Aorta (tissue), 5 donors: ENCODE measurements at places on chromosomes 16 and 17. TPM values are rescaled to one million over a fixed set of nuclear protein-coding genes. Genes with fewer than 3 reads are reported as not detected.

- H3K4me1 ChIP-seq = peaks cover 2% of the 10 kb centered on the region
- no peaks in the 10 kb centered on the region for H3K27me3 ChIP-seq
- no peak for DNase-seq
- H3K4me3 ChIP-seq = no peak overlapping the region
Measured at GRCh38 chr16:53781023-53781605, 77.2 kb downstream of the FTO start.

GRCh38 chr17:12388226-12388625 lies 277.5 kb upstream of the MYOCD start:
- no peak for DNase-seq
- H3K36me3 ChIP-seq = no peaks in the 10 kb centered on the region
- no peak overlapping the region for H3K27ac ChIP-seq

GRCh38 chr16:56116577-56116964 lies 74.7 kb upstream of the GNAO1 start:
- DNase-seq = no peak
- no peaks in the 10 kb centered on the region for H3K4me1 ChIP-seq
- no peaks in the 10 kb centered on the region for H3K36me3 ChIP-seq
- H3K27me3 ChIP-seq = no peaks in the 10 kb centered on the region
- H3K27ac ChIP-seq = no peak overlapping the region

DNA sequence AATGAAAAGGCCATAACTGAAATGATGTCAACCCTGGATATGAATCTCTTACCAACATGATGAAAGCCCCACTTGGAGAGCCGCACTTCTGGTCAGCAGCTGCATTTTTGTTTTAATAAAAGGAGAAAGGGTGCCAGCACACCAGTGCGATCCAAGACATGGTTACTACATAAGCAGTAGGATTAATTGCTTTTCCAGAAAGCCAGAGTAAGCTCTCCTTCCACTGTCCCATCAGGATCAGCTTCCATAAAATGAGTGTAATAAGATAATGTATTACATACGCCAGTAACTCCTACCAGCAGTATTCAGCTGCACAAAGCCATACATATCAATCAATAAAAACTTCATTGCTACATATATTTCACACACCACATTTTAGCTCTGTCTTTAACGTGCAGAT lies 26.3 kb upstream of the NACA2 start:
- no peaks in the 10 kb centered on the region for H3K27me3 ChIP-seq
- no peaks in the 10 kb centered on the region for H3K4me1 ChIP-seq
- no peaks in the 10 kb centered on the region for H3K36me3 ChIP-seq
- H3K27ac ChIP-seq = no peak overlapping the region

GRCh38 chr17:57288773-57289121 lies 32.4 kb downstream of the MSI2 start:
- no peak for DNase-seq
- H3K4me3 ChIP-seq = no peak overlapping the region
- H3K4me1 ChIP-seq = no peaks in the 10 kb centered on the region

- no peak for DNase-seq
- H3K4me3 ChIP-seq = no peak overlapping the region
- H3K27ac ChIP-seq = no peak overlapping the region
- H3K4me1 ChIP-seq = no peaks in the 10 kb centered on the region
- H3K27me3 ChIP-seq = no peaks in the 10 kb centered on the region
- H3K36me3 ChIP-seq = no peaks in the 10 kb centered on the region
Measured at GRCh38 chr17:40020146-40020545, 4.9 kb downstream of the CSF3 start.

GRCh38 chr17:73293480-73293911 lies 18.3 kb downstream of the CDC42EP4 start:
- no peak overlapping the region for H3K4me3 ChIP-seq
- peak; percentile 89 for DNase-seq
- H3K27me3 ChIP-seq = no peaks in the 10 kb centered on the region
- H3K27ac ChIP-seq = peak overlapping the region; percentile 92

- H3K36me3 ChIP-seq = no peaks in the 10 kb centered on the region
- no peak overlapping the region for H3K4me3 ChIP-seq
- H3K27me3 ChIP-seq = no peaks in the 10 kb centered on the region
- H3K27ac ChIP-seq = no peak overlapping the region
- H3K4me1 ChIP-seq = no peaks in the 10 kb centered on the region
- no peak for DNase-seq
Measured at GRCh38 chr16:74577882-74578366, 29.0 kb downstream of the GLG1 start.

DNA sequence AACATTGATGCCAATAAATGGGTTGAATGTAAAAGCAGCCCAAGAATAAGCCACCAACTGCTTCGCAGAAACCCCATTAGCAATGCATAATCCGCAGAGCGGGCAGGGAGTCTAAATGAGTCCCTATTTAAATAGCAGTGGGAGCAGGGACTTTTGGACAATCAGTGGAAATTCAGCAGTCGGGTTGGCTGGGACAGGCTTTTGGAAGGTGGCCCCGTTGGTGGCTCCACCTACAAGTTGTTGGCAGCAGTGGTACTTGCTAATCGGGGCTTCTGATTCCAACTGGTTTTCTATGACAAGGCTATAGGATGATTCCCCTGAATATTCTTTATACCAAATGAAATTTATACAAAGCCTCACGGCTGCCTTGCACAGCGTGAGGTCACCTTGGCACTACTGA lies 86.3 kb downstream of the WDR59 start:
- H3K4me3 ChIP-seq = no peak overlapping the region
- H3K27ac ChIP-seq = no peak overlapping the region
- no peaks in the 10 kb centered on the region for H3K4me1 ChIP-seq
- no peak for DNase-seq

DNA sequence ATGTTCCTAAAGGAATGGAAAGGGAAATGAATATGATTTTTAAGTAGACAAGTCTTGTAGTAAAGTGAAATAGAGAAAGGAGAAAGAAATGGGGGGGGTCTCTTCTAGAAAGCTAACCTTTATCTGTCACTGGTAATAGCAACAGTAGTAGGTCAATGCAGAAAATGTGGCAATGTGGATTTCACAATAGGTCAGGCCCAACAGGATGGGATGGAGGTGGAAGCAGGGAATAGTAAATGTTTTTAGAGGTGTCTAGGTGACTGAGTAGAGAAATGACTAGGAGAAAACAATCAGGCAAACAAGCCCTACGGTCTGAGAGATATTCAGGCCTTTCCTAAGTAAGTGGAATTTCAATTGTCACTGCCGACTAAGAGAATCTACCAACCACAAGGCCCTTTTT lies 6.0 kb upstream of the RSKR start:
- no peak for DNase-seq
- H3K27ac ChIP-seq = no peak overlapping the region
- no peak overlapping the region for H3K4me3 ChIP-seq
- no peaks in the 10 kb centered on the region for H3K27me3 ChIP-seq

DNA sequence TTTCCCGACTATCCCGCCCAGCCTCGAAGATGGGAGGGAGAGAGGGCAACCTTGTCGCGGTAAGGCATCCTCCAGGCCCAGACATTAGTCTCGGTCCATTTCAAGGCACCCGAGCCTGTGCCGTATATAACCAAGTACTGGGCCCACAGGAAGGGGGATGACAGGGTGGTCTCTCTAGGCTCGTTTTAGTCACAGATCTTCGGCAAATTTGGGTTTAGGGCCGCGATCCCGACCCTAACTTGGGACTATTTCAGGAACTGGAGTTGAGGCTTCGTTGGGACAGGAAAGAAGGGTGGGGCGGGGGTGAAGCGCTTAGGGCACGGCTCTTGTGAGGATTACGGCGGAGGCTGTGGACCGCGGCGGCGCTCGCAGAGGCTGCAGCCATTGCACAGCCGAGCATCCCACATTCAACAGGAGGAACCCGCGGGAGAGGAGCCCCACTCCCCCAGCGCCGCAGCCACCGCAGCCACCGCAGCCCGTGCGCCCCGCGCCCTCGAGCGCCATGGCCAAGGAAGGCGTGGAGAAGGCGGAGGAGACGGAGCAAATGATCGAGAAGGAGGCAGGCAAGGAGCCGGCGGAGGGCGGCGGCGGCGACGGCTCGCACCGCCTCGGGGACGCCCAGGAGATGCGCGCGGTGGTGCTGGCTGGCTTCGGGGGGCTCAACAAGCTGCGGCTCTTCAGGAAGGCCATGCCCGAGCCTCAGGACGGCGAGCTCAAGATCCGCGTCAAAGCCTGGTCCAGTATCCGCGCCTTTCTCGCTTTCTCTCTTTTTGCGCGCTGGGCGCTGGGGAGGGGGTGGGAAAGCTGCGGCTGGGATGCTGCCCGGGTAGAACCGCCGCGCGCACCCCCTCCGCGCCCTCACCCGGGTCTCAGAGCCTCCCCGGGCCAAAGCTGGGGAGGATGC lies at the start of gene VAT1L:
Gene VAT1L, plus strand, starts transcription at position 384 of the 904 bp plus-strand sequence. Its CDS starts 119 bp downstream, at position 503.
- peak; percentile 52 for DNase-seq
- peak within 1 kb of the TSS; percentile 63 for H3K4me3 ChIP-seq
- no peaks in the 10 kb centered on the region for H3K27me3 ChIP-seq
- no peaks in the 10 kb centered on the region for H3K4me1 ChIP-seq
- H3K27ac ChIP-seq = no peak within 1 kb of the TSS

DNA sequence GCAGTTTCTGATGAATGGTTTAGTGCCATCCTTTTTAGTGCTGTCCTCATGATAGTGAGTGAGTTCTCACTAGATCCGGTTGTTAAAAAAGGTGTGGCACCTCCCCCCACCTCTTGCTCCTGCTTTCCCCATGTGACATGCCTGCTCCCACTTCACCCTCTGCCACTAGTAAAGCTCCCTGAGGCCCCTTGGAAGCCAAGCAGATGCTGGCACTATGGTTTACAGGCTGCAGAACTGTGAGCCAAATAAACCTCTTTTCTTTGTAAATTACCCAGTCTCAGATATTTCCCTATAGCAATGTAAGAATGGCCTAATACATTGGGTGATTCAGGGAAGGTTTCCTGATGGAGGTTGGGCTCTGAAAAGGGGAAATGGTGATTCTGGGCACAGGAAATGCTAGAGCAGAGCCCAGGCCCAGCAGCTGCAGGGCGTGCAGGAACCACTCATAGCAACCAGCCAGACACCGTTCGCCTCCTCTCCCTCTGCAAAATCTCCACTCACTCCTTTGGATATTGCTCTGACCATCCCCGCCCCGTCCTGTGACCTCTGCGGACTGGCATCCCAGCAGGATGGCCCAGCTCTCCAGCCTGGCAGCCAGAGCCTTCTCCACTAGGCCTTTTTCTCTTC lies 2.6 kb upstream of the ADORA2B start:
- no peaks in the 10 kb centered on the region for H3K36me3 ChIP-seq
- no peak overlapping the region for H3K27ac ChIP-seq
- H3K27me3 ChIP-seq = no peaks in the 10 kb centered on the region

- H3K36me3 ChIP-seq = no peaks in the 10 kb centered on the region
- H3K27me3 ChIP-seq = no peaks in the 10 kb centered on the region
- DNase-seq = no peak
- no peak overlapping the region for H3K4me3 ChIP-seq
- no peaks in the 10 kb centered on the region for H3K4me1 ChIP-seq
Measured at GRCh38 chr16:77963185-77964044, 58.9 kb upstream of the CLEC3A start.

- H3K27ac ChIP-seq = no peak overlapping the region
- H3K27me3 ChIP-seq = no peaks in the 10 kb centered on the region
- H3K36me3 ChIP-seq = no peaks in the 10 kb centered on the region
- no peaks in the 10 kb centered on the region for H3K4me1 ChIP-seq
- DNase-seq = no peak
- H3K4me3 ChIP-seq = no peak overlapping the region
Measured at GRCh38 chr17:64015447-64015846, 5.0 kb downstream of the ICAM2 start.

GRCh38 chr16:12583237-12583897 lies 220.3 kb downstream of the CPPED1 start:
- no peaks in the 10 kb centered on the region for H3K36me3 ChIP-seq
- no peaks in the 10 kb centered on the region for H3K27me3 ChIP-seq
- DNase-seq = no peak
- H3K27ac ChIP-seq = no peak overlapping the region

GRCh38 chr16:56048425-56049105 lies 142.7 kb upstream of the GNAO1 start:
- H3K27me3 ChIP-seq = no peaks in the 10 kb centered on the region
- no peak for DNase-seq
- H3K27ac ChIP-seq = no peak overlapping the region
- H3K4me3 ChIP-seq = no peak overlapping the region

- H3K4me3 ChIP-seq = no peak overlapping the region
- no peaks in the 10 kb centered on the region for H3K27me3 ChIP-seq
- H3K4me1 ChIP-seq = no peaks in the 10 kb centered on the region
- no peak overlapping the region for H3K27ac ChIP-seq
- no peak for DNase-seq
- no peaks in the 10 kb centered on the region for H3K36me3 ChIP-seq
Measured at GRCh38 chr17:70829876-70830275, 660.5 kb downstream of the KCNJ2 start.

DNA sequence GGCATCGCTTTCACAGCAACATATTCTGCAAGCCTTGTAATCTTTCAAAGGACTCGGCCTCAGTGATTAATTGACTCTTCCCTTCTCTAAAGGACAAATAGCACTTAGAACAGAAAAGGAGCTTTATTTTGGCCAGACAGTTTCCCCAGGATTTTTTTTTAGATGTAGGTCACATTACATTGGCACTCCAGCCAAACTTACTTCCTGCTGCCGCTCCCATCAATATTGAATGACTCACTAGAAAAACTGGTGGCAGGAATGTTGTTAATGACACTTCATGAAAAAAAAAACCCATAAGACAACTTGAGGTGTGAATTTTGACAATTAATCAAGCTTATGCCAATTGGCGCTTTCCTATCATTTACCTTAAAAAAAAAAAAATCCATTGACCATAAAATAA lies 432.6 kb downstream of the TOX3 start:
- no peaks in the 10 kb centered on the region for H3K27me3 ChIP-seq
- H3K36me3 ChIP-seq = no peaks in the 10 kb centered on the region
- H3K4me3 ChIP-seq = no peak overlapping the region
- H3K4me1 ChIP-seq = no peaks in the 10 kb centered on the region

- H3K36me3 ChIP-seq = no peaks in the 10 kb centered on the region
- no peaks in the 10 kb centered on the region for H3K27me3 ChIP-seq
- H3K4me1 ChIP-seq = no peaks in the 10 kb centered on the region
- no peak overlapping the region for H3K27ac ChIP-seq
Measured at GRCh38 chr17:27478901-27479538, 22.8 kb downstream of the KSR1 start.

- H3K4me1 ChIP-seq = no peaks in the 10 kb centered on the region
- H3K4me3 ChIP-seq = peak overlapping the region; percentile 67
- H3K36me3 ChIP-seq = no peaks in the 10 kb centered on the region
- no peak for DNase-seq
- H3K27ac ChIP-seq = no peak overlapping the region
Measured at GRCh38 chr17:75406222-75406615, 741 bp upstream of the GRB2 start.

- H3K4me3 ChIP-seq = no peak overlapping the region
- no peaks in the 10 kb centered on the region for H3K36me3 ChIP-seq
- DNase-seq = peak; percentile 58
Measured at GRCh38 chr17:67386965-67387551, 10.0 kb downstream of the PITPNC1 start.

- no peak overlapping the region for H3K4me3 ChIP-seq
- H3K27me3 ChIP-seq = no peaks in the 10 kb centered on the region
- no peak for DNase-seq
- no peaks in the 10 kb centered on the region for H3K36me3 ChIP-seq
- H3K4me1 ChIP-seq = no peaks in the 10 kb centered on the region
Measured at GRCh38 chr17:31499771-31500554, 108.5 kb downstream of the RAB11FIP4 start.

Gene CUEDC1
- 26.7 TPM for polyA plus RNA-seq

Gene SIRT7
- 8.5 TPM for polyA plus RNA-seq

Gene SLC6A4
- polyA plus RNA-seq = 1.1 TPM

Gene NFAT5
- 5.1 TPM for polyA plus RNA-seq

Gene ZPBP2
- not detected for polyA plus RNA-seq

Gene NHERF2
- 119 TPM for polyA plus RNA-seq

Gene PSMB3
- polyA plus RNA-seq = 183 TPM

Gene ULK2
- polyA plus RNA-seq = 11.7 TPM

Gene SEC14L5
- not detected for polyA plus RNA-seq
